Brain (organoid and tissue), 16 donors: ENCODE measurements at places on chromosomes 7 and 10. TPM values are rescaled to one million over a fixed set of nuclear protein-coding genes. Genes with fewer than 3 reads are reported as not detected.
A peak's percentile ranks its signal among the peaks of the same experiment; 100 is the strongest.

- DNase-seq = no peak
These were observed 28.9 kb upstream of the EZH2 start for GRCh38 chr7:148912758-148913541.

Gene CACNA2D1
- polyA plus RNA-seq = 4.6 TPM

DNA sequence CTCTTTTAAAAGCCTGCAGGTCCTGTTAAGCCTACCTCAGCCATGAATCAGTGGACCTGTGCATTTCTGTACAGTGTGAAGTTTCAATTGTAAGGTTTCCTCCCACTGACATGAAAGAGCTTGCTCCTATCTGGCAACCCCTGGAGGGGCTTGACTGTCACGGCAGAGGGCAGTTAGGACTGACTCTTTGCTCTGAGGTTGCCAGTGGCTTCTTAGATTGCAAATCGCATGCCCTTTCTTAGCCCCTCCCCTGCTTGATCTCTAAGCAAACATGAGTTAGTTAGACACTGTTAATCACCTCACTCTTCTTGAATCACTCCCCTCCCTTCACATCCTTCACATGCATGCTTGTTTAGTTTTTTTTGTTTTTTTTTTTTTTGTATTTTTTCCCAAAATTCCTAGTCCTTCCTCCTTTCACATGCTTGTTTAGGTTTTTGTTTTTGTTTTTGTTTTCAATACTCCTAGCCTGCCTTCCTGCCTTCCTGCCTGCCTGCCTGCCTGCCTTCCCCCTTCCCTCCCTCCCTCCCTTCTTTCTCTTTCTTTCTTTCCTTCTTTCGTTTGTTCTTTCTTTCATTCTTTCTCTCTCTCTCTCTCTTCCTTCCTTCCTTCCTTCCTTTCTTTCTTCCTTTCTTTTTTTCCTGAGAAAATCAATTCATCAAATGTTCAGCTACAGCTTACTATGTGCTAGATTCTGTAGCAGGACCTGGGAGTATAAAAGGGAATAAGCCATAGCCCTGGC lies 6.0 kb upstream of the HIPK2 start:
- DNase-seq = no peak

Gene SPDYE16
- not detected for polyA plus RNA-seq

DNA sequence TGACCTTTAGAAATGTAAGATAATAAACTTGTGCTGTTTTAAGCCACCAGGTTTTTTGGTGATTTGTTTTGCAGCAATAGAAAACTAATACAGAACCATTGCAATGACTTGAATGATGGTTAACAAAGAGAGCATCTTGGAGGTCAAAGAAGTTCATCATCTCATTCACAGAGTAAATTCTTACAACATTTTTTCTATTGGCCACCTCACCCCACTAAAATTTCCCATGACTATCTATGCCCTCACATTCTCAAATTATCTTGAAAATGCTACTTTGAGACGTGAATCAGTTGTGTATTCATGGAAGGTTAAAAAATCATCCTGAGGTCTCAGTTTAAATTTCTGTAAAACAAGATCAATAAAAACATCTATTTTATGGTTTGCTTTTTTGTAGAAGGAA lies 754.2 kb downstream of the SORCS1 start:
- no peak for DNase-seq

DNA sequence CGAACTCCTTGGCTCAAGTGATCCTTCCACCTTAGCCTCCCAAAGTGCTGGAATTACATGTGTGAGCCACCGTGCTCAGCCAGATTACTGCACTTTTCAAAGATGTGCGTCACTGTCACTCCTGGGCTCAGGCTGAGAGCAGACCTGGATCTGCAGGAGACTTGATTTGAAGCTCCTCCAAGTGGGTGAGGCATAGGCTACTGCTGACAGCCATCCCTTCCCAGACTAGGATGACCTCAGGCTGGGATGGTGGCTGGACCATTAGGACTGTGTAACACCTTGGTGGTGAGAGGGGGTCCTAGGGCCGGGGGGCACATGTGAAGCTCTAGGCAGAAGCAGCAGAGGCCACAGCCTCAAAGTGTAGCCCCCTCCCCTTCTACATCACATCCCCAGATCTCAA lies 8.2 kb upstream of the SRRM3 start:
- DNase-seq = peak; percentile 70

Gene C10orf90
- polyA plus RNA-seq = 9.6 TPM

Gene SPDYE1
- polyA plus RNA-seq = not detected
